ENCODE measurements at places on chromosomes 13 and 19.

DNA sequence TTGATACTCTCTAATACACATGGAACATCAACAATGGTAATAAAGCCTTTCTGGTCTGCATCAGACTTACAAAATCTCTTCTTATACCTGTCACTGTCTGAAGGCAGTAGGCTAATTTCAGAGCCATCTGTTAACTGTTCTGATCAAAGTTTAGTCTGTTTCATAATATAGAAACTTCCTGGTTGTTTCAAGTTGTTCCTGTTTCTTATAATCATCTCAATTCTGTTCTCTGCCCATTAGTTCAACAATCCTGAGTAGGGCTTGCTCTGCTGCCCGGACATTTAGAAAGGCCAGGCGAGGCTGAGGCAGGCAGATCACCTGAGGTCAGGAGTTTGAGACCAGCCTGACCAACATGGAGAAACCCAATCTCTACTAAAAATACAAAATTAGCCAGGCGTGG, 5.4 kb upstream of the ZSCAN5A start:
- DNase-seq: no peak

DNA sequence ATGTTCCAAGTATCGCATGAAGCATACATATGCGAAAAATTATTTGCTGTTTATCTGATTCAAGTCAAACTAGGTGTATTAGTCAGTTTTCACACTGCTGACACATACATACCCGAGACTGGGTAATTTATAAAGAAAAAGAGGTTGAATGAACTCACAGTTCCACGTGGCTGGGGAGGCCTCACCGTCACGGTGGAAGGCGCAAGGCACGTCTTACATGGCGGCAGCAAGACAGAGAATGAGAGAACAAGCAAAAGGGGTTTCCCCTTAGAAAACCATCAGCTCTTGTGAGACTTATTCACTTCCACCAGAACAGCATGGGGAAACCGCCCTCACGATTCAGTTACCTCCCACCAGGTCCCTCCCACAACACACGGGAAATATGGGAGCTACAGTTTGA, 13.0 kb upstream of the PROZ start:
- DNase-seq: no peak

GRCh38 chr19:35898499-35898809, 1.9 kb downstream of the NFKBID start:
- no peak for DNase-seq

DNA sequence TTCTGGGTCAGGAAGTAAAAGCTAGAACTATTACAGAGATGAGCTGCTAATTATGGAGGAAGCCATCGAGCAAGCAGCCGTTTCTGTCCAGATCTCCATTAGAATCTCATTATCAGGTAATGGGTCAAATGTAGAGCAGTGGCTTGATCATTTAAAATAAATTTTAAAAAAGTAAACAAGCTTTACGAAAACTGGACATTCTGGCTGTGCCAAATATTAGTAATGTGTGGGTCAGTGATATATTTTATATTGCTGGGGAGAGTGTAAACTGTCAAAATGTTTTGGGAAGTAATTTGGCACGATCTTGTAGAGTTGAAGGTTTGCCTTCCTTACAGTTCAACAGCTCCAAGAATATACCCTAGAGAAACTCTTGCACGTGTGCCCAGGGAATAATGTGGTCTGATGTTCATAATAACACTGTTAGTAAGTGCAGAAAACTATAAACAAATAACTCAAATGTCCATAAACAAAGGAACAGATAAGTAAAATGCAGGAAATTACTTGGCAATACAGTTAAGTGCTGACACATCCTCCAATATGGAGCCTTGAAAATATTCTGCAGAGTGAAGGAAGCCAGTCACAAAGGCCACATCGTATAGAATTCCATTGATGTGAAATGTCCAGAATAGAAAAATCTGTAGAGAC, 127.2 kb upstream of the UBL3 start:
- DNase-seq: no peak

Measured in dorsolateral prefrontal cortex (tissue), 122 donors.